Neural cell (in vitro differentiated cells): ENCODE measurements at places on chromosomes 5 and 9. TPM values are rescaled to one million over a fixed set of nuclear protein-coding genes. Genes with fewer than 3 reads are reported as not detected.

The TMOD1 gene
- polyA plus RNA-seq = 0.17 and 0.22 TPM in 2 replicates

The SERF1A gene
- polyA plus RNA-seq = 20.5 and 26.2 TPM in 2 replicates

The GPR151 gene
- polyA plus RNA-seq = 0.90 and 1.0 TPM in 2 replicates

The MZB1 gene
- polyA plus RNA-seq = not detected in 2 replicates

The GFPT2 gene
- polyA plus RNA-seq = 7.4 and 9.2 TPM in 2 replicates

The ISL1 gene
- 27.6 and 33.6 TPM in 2 replicates for polyA plus RNA-seq

The MYOZ3 gene
- polyA plus RNA-seq = not detected in 2 replicates

The FBP2 gene
- polyA plus RNA-seq = not detected in 2 replicates

The PCDHGA7 gene
- polyA plus RNA-seq = not detected in 2 replicates

The SLC4A9 gene
- polyA plus RNA-seq = not detected in 2 replicates
